ENCODE measurements at places on chromosomes 4 and X.

GRCh38 chr4:112282860-112283667 is 2.6 kb downstream of the TIFA start:
- no peak for DNase-seq

GRCh38 chr4:147011411-147011810 is 65.7 kb upstream of the TTC29 start:
- no peak for DNase-seq

- no peak for DNase-seq
Measured at GRCh38 chr4:24570574-24571236, 13.6 kb downstream of the DHX15 start.

GRCh38 chr4:126727461-126727860 is 905.3 kb upstream of the INTU start:
- no peak for DNase-seq

GRCh38 chrX:127243654-127244053 is 424.1 kb downstream of the PRR32 start:
- DNase-seq: no peak
